H54 (cell line): ENCODE measurements at places on chromosomes 3 and 15.

GRCh38 chr3:127544192-127544802 is 46.2 kb downstream of the TPRA1 start:
- peak; percentile 82 for DNase-seq

DNA sequence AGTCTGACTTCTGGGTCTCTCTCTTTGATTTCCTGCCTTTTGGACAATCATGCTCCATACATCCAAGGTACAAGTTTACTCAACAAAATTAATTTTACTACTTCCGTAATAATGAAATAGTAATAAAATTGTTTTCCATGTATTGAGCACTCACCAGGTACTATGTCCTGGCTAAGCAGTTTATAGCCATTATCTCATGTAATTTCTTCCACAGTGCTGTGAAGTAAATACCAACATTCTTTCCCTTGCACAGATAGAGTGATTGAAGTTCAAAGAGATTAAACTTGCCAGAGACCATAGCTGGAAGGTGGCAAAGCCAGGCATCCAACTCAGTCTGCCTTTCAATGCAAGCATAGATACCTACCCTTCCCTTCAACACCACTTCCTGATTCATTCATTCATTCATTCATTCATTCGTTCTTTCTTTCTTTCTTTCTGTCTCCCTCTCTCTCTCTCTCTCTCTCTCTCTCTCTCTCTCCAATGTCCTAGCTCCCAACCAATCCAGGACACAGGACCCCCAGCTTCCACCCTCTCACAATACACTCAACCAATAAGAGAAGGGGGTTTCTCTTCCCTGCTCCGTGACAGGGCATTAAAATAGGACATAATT is 12.4 kb downstream of the THRB start:
- DNase-seq: no peak

DNA sequence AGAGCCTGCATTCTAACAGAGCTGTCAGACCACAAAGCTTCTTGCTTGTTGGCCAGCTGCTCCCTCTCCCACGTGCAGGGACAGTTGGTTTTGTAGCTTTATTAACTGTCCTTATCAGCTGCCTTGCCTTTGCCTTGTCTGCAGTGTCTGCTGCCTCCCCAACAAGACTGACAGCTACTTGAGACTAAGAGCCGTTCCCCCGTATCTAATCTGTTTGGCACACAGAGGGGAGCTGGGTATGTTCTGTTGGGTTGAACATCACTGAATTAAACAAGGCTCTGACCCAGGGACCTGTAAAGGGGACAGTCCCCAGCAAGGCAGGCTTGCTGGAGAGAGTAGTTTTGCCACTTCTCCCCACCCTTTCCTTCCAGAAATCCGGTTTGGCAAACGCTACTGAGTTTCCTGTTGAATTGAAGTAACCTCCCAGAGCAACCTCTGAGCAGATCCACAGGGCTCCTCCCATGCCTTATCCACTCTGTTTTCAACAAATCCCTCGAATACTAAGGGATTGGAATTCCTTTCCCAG is 116.1 kb downstream of the ANP32A start:
- DNase-seq: no peak

DNA sequence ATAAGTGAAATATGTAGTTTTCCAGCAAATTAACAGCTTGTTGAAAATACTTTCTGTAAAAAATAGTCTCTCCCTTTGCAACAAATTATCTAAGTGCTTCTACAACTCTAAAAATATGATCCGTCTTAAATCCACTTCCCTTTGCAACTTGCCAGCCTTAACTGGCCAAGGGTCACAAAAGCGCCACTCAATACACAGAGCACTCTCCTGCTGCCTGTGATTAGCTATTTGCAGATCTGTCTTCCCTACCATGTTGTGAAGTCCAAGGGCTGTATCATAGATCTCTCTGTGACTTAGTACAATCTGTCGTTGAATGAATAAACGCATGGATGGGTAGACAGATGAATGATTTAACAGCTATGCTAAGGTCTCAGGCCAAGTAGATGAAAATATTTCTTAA is 76.2 kb downstream of the ITGB5 start:
- no peak for DNase-seq

GRCh38 chr15:31274496-31275330 is 51.9 kb upstream of the KLF13 start:
- no peak for DNase-seq

- no peak for DNase-seq
These were observed 5.4 kb upstream of the LMAN1L start for GRCh38 chr15:74807282-74807681.

DNA sequence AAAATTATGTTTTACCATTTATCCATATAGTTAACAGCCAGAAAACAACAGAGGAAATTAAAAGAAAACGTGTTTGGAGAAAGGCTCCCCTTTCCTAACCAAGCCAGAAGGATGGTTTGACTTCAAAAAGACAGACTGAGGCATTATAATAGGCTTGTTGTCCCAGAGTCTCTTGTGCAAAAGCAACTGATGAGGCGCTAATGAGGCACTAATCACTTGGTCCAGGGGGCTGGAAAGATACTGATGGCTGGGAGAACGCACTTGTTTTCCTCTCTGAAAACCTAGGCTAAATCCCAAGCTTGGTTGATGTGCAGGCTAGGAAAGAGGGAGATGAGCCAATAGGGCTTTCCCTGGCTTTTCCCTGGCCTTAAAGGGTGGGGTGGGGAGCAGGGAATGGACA is 389.6 kb downstream of the NTRK3 start:
- no peak for DNase-seq

- no peak for DNase-seq
These were observed 243.3 kb downstream of the IL20RB start for GRCh38 chr3:137201066-137201465.

DNA sequence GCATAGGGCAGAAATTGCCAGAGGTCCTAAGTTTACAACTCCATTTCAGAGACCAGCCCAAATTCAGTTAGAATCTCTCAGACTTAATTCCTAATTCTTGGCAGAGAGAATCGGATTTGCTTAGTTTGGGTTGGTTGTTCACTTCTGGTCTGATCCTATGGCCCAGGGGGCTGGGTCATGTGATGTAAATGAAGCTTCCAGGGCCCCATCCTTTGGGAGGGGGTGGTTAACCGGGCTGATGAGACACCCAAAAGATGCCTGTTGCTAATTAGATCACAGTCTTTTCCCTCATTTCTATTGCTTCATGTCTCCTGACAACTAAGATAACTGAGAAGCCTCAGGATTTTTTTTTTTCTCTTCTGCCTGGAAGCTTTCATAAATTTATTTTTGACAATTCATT is 11.1 kb upstream of the ZNF620 start:
- no peak for DNase-seq

DNA sequence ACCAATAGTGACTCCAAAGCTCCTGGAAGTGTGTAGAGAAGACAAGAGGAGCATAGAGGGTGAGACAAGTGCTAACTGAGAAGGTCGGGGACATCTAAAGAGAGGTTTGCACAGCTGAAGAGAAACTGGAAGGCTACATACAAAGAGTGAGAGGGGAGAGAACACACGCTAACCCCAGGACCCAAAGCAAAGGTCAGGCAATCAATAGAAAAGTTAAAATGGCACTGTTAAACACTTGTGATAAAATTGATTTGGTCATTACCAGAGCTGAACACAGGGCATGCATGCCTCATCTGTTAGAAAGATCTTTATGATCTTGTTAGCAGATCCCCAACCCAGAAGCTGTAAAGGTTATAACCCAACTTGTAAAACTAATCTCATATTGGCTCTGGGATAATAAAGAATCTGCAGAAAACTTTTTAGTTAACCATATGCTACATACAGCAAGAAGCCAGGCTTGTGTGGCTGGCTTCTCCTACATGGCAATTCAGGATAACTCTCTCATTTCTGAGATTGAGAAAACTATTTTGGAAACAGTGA is 212.6 kb upstream of the ICE2 start:
- no peak for DNase-seq

DNA sequence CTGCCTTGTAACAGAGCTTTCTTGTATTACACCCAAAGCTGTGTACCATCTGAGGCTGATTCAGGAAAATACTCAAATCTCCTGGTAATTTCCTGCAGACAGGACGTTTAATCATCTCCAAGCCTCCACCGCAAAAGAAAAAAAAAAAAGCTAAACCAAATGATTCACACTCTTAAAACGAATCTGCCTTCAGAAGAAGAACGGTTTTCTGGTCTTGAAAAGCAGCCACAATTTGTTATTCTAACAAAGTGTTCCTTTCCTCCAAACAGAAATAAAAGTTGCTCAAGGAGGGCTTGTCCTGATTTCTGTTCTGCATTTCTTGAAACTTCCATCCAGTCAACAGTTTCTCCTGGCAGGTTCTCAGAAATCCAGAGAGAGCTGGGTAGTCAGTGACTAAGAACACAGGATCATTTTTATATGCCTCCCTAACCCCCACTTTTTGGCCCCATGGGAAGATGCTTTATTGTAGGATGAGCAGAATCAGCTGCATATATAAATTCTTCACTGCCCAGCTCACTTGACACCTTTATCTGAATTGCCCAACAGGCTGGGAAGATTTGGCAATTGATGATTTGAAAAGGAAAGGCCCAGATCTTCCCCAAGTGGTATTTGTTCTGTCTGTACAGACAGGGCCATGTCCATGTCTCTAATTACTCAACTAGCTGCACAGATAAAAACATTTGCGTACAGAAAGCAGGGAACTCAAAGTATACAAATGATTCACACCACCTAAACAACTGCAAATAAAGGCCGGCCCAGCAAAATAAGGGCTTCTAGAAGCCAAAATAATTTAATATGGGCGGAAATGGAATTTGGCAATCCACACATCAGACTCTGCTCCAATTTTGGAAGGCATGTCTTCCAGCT is 41.0 kb upstream of the PRICKLE2 start:
- DNase-seq: peak; percentile 37

DNA sequence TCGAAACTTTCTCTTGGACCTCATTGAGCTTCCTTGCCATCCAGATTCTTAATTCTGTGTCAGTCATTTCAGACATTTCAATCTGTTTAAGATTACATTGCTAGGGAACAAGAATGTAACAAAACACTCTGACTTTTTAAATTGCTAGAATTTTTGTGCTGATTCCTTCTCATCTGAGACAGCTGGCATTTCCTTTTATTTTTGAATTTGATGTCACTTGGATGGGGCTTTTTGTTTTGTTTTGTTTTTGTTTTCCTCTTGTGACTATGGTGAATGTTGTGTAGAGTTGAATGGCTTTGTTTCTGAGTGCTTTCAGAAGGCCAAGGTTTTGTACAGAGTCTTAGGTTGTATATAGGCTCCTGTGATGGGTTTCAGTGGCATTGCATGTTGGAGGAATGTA is 1129.3 kb downstream of the NAALADL2 start:
- DNase-seq: no peak

GRCh38 chr3:557972-558371 is 361.4 kb downstream of the CHL1 start:
- DNase-seq: no peak

DNA sequence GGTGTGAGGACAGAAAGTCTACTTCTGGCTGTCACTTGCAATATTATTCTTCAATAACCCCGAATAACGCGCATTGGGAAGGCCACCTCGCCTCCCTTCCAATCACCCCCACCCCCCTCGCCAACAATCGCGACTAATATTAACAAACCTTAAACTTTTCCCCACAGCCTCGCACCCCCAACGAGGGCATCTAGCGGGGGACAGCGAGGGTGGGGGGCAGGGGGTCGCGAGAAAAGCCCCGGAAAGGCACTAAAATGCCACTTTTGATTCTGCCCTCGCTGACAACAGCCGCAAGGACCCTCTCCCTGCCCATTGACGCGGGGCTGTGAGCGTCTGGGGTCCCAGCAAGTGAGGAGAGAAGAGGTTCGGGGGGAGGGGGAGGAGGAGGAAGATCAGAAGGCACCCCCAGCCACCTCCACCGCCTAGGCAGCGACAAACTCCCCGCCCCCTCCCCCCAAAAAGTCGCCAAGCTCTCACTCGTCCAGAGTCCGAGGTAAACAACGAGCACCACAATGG is 868 bp downstream of the SATB1 start:
- no peak for DNase-seq

DNA sequence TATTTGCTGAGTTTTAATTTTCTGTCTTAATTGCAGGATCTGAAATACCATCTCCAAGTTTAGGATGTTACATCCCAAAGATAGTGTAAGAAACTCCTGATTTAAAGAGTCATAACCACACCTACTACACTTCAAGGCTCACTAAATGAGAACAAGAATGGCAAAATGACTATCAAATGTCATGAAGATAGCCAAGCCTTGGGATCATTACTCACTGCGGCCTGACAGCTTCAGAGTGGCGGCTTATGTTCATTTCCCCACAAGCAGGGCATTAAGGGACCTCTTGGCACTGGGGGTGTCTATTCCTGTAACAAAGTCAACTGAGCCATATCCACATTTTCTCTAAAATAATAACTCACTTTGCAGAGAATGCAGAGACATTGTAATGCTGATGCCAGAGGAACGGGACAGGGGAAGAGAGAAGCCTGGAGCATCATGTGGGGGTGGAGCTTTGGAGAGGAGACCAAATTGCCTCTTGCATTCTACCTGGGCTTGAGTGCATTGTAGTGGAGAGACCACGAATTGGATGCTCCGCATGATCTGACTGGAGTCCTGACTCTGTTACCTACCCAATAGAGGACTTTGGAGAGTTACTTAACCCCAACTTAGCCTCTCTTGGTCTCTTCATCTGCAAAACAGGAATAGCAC is 219.2 kb downstream of the OPA1 start:
- no peak for DNase-seq

GRCh38 chr3:161264852-161265251 is 43.7 kb downstream of the NMD3 start:
- DNase-seq: no peak

DNA sequence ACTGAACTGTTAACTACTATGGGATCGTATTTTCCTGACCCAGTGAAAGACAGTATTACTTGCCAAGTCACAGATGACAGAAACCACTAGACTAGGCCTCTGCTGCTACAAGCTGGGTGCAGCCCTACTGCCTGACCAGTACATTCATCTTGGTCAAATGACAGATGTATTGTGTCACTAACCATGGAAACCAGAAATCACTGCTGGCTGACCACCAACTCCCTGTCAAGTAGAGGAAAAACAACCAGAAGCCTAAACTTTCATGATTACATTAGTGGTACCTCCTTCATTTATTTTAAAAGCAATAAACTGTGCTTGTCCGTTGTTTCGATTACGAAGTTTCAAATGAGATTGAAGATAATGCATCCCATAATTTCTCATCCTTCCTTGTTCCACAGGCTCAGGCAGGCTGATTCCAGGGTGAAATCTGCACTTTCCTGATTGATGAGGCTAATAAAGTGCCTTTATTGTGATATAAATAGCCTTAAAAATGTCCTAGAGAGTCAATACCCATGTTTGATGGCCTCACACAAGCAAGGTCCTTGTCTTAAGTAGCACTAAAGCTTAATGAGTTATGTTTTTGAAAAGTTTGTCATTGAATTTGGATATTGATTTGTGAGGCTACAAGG is 309.7 kb downstream of the LSAMP start:
- no peak for DNase-seq
